ENCODE measurements at places on chromosomes 7 and 10.

GRCh38 chr7:24783698-24784097 lies 26.4 kb upstream of the GSDME start:
- no peak for DNase-seq

GRCh38 chr7:149735181-149735602 lies 38.2 kb downstream of the ZNF467 start:
- no peak for DNase-seq

DNA sequence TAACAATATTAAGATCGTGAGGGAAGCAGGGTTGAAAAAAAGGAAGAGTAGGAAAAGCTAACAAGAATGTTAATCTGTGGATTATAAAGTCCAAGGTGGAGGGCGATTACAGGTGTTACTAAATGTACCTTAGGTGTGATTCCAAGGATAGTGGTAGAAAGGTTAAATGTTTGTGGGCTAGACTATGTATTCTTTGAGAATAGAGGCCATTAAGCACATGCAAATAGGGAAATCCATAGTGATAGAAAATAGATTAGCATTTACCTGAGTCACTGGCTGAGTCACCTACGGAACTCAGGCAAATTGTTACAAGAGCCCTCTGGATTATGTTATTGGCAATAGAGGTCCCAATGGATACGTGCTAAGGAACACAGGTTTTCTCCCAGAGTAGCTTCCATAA lies 9.0 kb downstream of the MGAM2 start:
- DNase-seq, result no peak

DNA sequence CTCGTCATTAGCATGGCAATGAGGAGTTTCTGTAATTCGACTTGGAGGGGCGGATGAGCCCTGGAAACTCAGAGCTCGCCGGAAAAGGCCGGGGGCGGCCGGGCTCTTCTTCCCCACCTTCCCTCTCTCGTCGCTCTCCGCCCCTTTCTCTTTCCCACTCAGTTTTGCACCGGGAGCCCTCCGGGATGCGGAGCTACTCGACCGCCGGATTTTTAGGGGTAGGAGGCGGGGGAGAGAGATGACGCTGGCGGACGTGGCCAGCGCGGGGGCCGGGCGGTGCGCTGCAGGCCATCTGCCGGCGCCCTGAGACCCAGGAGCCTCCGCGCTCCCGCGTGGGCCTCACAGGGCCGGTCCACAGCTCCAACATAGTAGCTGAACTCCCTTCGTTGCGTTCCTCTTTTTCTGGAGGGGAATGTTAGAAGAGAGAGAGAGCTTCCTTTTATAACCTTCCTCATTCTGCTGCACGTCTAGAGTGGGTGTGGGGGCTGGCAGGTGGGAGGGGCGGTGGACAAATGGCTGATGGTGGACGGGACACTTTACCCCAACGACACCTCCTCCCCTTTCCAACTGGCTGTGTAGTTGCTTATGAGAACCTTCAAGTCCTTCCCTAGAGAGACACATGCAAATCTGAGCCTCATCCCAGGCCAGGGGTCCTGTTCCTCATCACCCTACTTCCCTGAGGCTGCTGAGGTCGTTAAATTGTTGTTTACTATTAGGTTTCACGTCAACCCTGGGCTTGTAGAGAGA lies 1.1 kb upstream of the HOXA1 start:
- no peak for DNase-seq

GRCh38 chr7:139767561-139767982 lies 10.2 kb downstream of the HIPK2 start:
- DNase-seq, result no peak

DNA sequence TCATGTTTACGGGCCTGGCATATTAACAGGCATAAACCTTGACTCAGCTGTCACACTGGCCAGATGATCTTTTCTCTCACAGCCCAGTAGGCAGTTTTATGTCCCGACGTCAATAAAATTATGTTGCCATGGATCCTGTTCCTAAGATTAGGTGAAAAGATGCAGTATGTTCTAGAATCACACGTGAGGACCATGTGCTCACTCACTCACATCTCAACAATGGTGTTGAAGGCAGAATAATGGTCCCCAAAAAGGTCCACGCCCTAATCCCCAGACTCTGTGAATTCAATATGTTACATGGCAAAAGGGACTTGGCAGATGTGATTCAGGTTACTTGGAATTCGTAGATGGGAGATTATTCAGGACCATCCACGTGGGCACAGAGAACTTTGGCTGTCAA lies 3.5 kb downstream of the DOCK1 start:
- DNase-seq, result no peak

DNA sequence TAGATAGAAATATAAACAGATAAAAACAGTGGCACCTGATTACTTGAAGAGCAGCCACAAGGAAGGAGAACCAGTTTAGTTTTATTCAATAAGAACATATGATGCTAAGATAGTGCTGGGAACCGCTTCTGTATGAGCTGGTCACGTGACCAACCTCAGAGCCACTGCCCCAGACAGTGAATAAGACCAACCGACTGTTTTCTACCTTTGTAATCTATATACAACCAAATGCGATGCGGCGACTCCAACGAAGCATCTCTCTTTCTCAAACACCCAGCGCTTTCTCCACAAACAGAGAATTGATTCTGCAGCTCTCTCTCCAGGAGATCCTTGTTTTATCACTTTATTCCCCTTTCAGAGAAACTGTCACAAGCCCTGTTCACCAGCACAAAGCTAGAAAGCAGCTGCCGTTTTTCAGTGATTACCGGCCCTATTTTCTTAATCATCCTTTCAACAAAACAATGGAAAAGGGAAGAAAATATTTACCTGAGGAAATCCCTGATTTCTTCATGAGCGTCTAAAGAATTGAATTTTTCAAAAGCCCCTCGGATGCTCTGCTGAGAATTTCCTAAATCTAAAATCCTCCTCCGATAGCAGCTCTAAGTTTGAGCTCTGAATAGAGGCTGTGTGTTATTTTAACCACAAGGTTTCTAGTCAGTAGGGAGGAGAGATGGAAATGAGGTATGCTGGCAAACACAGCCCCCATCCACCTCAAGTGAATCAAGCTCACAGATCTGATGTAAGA lies 55.7 kb upstream of the JCAD start:
- no peak for DNase-seq

DNA sequence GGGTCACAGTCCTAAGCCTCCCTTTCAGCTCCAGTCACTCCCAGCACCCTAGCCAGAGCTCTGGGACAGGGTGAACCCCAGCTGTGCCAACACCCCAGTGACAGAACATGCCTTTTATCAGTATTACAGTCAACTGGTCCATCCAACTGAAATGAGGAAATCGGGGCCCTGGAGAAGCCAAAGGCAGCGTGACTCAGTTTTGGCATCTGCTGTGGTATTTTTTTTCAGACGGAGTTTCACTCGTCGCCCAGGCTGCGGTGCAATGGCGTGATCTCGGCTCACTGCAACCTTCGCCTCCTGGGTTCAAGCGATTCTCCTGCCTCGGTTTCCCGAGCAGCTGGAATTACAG lies 3.4 kb upstream of the CLDN15 start:
- DNase-seq, result no peak

- no peak for DNase-seq
These were observed 64.1 kb downstream of the AHR start for GRCh38 chr7:17362439-17363105.

GRCh38 chr7:30970074-30970473 lies 6.3 kb downstream of the GHRHR start:
- no peak for DNase-seq

DNA sequence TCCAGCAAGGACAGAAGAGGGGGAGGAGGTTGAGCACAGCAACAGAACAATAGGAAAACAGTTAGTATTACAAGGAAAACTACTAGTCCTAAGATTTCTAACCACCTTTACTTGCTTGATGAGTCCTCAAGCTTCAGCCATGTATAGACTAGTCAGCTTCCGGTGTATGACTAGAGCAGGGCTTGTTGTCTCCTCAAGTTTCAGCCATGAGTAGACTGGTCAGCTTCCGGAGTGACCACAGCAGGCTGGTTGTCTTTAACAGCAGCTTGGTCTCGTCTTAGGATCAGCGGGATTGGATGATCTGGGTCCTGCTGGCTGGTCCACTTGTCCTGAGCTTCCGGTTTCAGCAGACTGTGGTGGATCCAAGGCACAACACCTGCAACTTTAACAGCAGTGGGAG lies 10.6 kb upstream of the ZNF239 start:
- DNase-seq, result no peak

DNA sequence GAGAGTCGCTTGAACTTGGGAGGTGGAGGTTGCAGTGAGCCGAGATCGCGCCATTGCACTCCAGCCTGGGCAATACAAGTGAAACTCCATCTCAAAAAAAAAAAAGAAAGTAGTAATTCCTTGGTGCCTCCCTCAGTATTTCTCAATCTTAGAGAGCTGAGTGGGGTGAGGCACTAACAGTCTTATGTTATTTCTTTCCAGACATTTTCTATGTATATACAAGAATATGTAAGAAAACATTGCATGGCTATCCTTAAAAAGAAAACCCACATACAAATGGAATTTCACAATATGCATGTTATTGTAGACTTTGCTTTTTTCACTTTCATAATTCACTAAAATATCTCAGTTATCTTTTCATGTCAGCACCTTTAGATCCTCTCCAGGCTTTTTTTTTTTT lies 13.6 kb upstream of the SLF2 start:
- DNase-seq, result no peak

- DNase-seq, result no peak
These were observed 19.9 kb downstream of the AKR1C2 start for GRCh38 chr10:4983615-4984216.

GRCh38 chr10:128055061-128055868 lies 71.0 kb downstream of the MKI67 start:
- DNase-seq, result no peak

DNA sequence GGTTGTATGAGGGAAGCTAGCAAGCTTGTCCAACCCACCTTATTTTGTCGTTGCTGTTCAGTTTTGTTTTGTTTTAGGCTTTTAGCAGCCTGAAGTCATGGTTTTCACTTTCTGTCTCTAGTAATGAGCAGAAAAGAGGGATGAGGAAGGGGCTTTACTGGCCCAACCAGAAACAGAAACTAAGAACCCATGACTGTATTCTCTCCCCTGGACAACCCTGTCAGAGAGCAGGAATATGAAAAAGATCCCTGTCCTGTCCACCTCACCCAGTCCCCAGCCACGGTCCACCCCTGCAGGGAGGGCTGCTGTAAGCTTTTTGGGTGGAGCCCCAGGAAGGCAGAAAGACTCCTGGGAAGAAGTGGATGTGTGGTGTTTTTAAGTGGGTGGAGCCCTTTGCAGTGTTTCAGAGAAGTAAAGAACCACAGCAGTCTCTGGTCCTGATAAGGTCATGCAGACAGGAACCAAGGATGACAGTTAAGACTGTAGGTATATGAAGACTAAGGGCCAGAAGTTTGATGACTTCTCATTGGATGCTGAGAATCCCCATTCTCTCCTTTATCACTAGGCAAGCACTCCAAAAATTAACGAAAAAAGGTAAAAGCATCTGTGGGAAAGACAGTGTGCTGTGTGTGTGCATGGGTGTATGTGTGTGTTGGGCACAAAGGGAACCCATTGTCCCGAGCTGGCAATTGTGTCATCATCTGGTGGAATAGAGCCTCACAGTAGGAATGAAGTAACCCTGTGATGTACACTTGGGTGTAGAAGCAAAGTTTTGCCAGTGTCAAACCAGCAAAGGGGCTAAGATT lies 13.8 kb downstream of the MRPL32 start:
- no peak for DNase-seq

DNA sequence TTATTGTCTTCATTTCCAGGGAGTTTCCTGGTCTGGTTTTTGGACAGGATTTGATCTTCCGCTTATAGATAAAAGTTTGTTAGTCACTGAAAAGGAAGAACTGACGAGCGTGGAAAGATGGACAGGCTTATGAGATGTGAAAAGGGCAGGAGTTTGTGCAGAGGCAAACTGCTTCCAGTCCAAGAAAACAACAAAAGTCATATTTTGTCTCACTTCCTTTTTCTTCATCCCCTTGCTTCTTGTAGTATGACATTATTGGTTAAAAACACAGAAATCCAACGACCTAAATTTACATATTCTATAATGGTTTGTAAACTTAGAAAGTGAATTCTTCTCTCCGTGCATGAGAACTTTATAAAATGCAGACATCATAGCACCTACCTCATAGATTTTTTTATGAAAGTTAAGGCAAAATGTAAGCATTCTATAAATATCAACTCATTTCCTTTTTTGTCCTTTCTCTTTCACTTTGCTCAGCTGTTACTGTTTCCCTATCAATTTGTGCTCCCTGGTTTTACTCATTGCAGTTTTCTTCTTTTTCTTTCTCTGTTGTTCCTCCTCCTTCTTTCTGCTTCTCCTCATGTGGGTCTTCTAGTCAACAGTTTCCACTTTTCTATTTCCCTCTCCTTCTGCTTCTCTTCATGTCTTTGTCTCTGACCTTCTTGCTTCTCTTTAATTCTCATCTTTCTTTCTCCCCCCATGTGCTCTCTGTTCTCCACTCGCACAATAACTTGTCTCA lies 370.2 kb downstream of the ARL4A start:
- no peak for DNase-seq

GRCh38 chr7:78234634-78235033 lies 436.1 kb downstream of the PHTF2 start:
- DNase-seq, result no peak

GRCh38 chr10:47361293-47361692 lies 13.1 kb downstream of the RBP3 start:
- DNase-seq, result no peak

DNA sequence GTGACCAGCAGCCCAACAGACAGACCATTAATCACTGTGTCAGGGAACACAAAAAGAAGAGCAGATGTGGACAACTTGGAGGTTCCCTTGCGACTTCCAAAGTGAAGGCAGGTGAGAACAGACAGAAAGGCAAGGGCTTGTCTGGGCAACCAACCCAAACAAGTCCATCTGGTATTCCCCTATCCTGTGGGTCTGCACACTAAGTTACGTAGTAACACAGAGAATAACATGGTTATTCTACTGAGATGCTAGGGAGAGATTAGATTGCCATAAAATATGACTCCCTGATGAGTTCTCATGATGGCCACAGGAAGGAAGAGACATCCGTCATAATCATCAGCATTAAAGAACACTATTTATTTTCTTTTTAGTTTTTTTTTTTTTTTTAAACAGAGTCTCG lies 252.2 kb downstream of the CALN1 start:
- no peak for DNase-seq

GRCh38 chr10:6191147-6191546 lies 11.6 kb upstream of the PFKFB3 start:
- no peak for DNase-seq

- DNase-seq, result no peak
These were observed 97.8 kb downstream of the AUTS2 start for GRCh38 chr7:69696054-69696591.

DNA sequence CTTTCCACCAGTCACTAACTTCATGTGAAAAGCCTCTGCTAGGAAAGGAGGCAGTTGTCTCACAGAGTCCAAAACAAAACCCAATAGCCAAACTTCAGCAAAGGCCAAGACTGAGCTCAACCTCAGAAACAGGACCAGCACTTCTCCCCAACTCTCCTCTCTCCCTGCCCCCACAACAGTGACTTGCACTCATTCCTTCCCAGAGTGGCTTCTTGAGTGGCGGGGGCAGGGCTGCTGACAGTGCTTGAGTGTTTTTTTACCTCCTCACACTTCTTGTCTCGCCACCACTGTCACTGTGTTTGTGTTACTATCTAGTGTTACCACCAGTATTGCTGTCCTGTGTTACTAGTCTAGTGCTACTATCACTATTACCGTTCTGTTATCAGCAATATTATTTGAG lies 206.8 kb downstream of the KLF6 start:
- no peak for DNase-seq

Measured in stimulated activated CD4-positive, alpha-beta T cell treated with anti-CD3 and anti-CD28 coated beads, TNF-alpha, amount 100 ng/mL, for 24 hours (primary cell).